ENCODE measurements at places on chromosomes 3 and 15. TPM values are rescaled to one million over a fixed set of nuclear protein-coding genes. Genes with fewer than 3 reads are reported as not detected.

Gene RTP4
- 10.9 TPM for total RNA-seq

GRCh38 chr3:109098079-109098644 lies 19.8 kb downstream of the MORC1 start:
- DNase-seq: no peak

Gene A4GNT
- 0.41 TPM for total RNA-seq

GRCh38 chr3:138344754-138345153 lies 3.6 kb upstream of the MRAS start:
- DNase-seq: no peak

Gene CACNA2D2
- total RNA-seq: 105 TPM

DNA sequence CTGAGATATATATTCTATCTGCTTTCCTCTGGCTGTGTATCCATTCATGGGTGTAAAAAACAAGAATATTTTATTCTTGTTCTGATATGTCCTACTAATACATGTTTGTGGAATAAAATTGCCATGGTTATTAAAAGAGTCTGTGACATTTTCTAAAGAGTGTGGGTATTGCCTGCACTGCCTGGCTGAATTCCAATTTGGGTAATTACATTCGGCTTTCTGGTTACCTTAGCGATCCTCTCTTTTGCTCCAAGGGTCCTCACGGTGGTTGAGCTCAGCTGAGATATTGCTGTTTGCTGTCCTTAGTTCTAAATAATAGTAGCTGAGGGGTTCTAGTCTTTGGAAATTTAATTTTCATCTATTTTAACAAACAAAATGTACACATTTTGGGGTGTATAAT lies 301.4 kb upstream of the DNAJC19 start:
- no peak for DNase-seq

- DNase-seq: no peak
Observed at GRCh38 chr15:90297021-90297420, 31.5 kb downstream of the NGRN start.

GRCh38 chr3:133276594-133276993 lies 123.3 kb upstream of the BFSP2 start:
- DNase-seq: no peak

Gene ADAM10
- total RNA-seq: 166 TPM

GRCh38 chr3:197878427-197878826 lies 71.6 kb upstream of the RPL35A start:
- peak; percentile 66 for DNase-seq

DNA sequence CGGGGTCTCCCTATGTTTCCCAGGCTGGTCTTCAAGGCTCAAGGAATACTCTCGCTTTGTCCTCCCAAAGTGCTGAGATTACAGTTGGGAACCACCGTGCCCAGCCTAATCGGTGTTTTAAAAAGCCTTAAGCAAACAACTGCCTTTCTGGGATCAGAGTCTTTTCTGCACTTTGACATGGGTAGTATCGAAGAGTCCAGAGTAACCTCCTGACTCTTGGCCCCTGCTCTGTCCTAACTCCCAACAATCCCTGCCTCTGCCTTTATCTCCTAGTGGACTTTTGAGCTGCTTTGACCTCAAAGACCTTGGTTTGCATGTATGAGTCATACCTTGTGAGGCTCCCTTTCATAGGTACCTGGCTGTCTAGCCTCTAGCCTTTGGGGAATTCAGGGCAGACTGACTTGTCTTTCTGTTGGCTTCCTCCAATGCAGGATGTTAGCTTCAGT lies 21.0 kb upstream of the HACD2 start:
- DNase-seq: no peak

Data from lower lobe of right lung (tissue), 2 donors.